ENCODE measurements at places on chromosomes 2 and 18.

GRCh38 chr18:76544511-76545345 lies 49.7 kb upstream of the ZNF516 start:
- DNase-seq, result no peak

GRCh38 chr2:170885130-170885791 lies 43.8 kb upstream of the GORASP2 start:
- DNase-seq, result no peak

GRCh38 chr2:221202431-221202830 lies 369.7 kb downstream of the EPHA4 start:
- no peak for DNase-seq

DNA sequence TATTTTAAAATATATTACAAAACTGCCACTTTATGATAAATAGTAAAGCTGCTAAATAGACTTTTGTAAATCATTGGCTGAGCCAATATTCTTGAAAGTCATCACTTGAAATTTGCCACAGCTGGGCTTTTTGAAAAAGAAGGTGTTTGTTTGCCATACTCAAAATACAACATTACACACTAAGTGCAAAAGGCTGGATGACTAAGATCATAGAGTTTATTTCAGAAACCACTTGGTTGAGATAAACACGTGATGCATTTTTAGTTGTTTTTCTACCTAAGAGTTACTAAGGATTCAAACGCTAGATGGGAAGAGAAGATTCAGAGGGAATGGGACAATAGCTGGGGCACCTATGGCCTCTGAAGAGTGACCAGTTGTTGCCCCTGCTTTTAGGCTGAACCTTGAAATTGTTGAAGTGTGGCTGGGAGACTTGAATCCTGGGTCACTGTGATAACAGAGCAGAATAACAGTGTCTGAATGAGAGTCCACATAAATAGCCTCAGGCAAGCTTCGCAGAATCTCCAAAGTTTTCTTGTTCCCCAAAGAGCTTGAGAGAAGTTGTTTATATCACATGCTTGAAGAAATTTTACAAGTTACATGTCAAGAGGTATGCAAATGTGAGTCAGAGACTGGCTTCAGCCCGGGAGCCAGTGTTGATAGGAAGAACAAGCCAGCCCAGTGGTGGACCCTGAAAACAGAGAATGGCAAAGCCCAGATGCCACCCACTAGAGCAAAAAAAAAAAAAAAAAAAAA lies 409.8 kb downstream of the GPD2 start:
- no peak for DNase-seq

- peak; percentile 70 for DNase-seq
These were observed 1.0 kb downstream of the NAB1 start for GRCh38 chr2:190649798-190650390.

- DNase-seq, result peak; percentile 18
These were observed 18.0 kb downstream of the ARID5A start for GRCh38 chr2:96554293-96555145.

- no peak for DNase-seq
These were observed 259.4 kb downstream of the ANAPC1 start for GRCh38 chr2:111624411-111625156.

DNA sequence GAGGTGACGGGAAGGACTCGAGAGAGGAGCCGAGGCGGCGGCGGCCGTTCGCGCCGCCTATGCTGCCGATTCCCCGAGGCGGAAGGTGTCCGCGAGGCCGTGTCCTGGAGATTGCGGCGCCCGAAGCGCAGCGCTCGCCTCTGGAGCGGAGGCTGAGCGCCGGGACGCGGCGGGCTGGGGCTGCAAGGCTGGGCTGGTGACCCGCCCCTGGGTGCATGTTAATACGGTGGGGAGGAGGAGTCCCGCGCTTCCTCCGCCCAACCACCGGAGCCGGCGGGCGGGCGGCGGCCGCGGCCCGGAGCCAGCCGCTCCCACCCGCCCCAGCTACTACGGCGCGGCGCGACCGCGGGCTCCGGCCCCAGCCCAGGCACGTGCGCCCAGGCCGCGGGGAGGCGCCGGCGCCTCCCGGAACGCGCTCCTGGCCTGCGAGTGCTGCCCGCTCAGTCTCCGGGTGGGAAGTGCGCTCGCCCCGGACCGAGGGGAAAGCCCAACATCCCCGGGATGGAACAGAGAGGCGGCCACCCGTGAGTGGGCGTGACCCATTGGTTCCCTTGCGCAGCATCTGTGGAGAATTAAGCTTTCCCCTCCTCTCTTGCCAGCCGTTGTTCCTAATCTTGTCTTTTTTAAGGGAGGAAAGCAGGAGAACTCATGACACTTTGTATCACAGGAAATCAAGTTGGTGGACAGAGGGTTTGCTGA lies at the start of gene DLGAP1:
Gene DLGAP1 (minus strand): TSS at position 195 of the 699 bp plus-strand sequence.
- peak; percentile 40 for DNase-seq

DNA sequence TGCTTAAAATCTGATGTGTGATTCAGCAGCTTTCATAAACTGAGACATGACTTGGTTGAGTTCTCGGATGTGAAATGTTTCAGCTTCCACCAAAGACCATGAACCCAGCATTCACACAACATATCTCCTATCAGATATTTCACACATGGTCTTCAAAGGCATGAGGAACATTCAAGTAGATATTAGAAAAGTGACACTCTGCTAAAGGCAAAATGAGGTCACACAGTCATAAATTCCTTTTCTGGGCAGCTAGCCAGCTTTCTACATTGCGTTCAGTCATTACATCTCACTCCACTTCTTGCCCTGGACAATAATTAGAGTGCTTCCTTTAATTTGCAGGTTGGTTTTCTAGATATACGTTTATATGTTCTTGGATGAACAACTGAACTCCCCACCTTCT lies 96.7 kb downstream of the GAREM1 start:
- peak; percentile 4 for DNase-seq

Measured in C1 segment of cervical spinal cord (tissue), 14 donors.